ENCODE measurements at places on chromosomes 12 and 14.

GRCh38 chr12:50506753-50507473 is 2.1 kb downstream of the DIP2B start:
- no peak for DNase-seq

- no peak for DNase-seq
These were observed 429.7 kb downstream of the EGLN3 start for GRCh38 chr14:33521192-33521591.

GRCh38 chr12:116456330-116457082 is 102.7 kb upstream of the MAP1LC3B2 start:
- DNase-seq, result no peak

- DNase-seq, result no peak
These were observed 149.0 kb downstream of the PRKCH start for GRCh38 chr14:61470261-61470960.

DNA sequence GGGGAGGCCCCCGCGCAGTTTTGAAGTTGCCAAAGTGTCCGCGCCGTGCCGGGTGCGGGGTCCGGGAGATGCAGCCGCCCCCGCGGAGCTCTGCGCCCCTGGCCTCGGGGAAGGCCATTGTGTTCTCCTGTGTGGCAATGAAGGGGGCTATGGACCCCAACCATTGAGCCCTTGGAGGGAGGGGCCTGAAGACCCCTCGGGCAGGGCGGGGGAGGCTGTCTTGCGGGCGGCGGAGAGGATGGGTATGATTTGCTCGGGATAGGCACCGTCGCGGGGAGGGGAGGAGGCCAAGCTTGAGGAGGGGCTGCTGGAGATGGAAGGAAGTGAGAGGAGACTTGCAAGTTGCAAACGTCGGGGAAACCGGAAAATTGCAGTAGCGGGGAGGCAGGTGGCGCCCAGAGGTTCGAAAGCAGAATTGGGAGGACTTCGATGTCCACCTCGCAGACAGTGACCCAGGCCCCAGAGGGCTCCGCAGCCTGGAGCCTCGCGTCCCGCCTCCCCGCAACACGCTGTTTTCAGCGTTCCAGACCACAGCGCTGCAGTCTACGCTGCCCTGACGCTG is 25.4 kb downstream of the BCL11B start:
- no peak for DNase-seq

GRCh38 chr14:64632056-64632455 is 72.2 kb upstream of the PLEKHG3 start:
- no peak for DNase-seq

- no peak for DNase-seq
These were observed 39.1 kb downstream of the SLC8A3 start for GRCh38 chr14:70149596-70150165.

DNA sequence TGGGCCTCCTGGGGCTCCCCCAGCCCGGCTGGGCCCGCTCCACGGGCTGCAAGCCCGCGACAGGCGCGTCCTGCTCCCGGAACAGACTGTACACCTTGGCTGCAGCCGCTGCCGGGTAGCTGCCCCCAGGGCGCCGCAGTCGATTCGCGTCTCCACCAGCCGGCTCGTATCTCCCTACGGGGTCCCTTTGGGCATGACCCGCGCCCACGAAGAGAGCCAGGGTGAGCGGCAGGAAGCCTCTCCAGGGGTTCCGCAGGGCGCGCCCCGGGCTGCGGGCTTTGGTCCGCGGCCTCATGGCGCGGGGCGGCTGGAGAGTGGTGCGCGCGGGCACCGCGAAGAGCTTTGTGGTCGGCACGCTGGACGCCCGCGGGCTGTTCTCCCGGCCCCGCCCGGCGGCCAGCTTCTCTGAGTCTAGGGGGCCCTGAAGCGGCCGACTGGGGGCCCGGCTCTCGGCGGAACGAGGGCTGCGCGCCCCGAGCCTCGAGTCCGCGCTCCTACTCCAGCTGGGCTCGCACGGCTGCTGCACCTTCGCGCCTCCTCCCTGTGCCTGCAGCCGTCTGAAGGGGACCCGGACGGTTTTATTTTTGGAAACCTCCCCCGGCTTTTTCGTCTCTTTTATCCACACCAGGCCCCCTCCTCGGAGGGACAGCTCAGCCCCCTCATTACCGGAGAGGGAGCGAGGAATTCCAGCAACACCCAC is at the start of gene LTBP2:
Gene LTBP2, minus strand, starts transcription at position 588 of the 700 bp plus-strand sequence. Its CDS starts 293 bp downstream, at position 295.
- no peak for DNase-seq

DNA sequence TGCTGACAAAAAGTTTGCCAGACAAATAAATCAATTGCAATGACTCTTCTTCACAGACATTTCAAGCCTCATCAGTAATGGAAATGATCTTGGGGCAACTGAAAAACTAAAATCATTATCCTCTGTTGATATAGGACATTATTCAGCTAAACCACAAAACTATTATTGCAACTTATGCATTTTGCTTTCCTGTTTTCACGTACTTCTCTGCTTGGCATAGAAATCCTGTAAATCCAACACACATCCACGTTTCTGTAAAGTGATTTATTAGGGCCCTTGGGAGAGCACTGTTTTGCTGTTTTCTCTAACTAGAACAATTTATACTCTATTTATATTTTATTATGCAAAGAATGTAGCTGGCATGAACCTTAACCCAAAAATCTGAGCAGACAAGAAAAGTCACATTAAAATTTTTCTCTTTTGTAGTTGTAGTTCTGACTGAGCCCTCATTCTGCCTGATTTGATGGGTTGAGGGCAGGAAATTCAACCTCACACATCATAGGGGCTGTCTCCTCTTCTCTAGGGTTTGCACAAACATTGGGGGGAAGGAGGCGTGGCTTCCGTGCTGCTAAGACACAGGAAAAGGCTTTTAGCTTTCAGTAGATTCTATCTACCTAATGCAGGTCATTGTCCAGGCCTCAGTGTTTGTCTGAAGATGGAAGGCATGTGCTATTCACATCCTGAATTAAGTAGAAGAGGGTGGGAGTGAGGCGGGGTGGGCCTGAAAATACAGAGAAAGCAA is 11.5 kb upstream of the NUP107 start:
- DNase-seq, result no peak

- peak; percentile 35 for DNase-seq
These were observed 1.1 kb downstream of the ARID2 start for GRCh38 chr12:45730348-45731189.

DNA sequence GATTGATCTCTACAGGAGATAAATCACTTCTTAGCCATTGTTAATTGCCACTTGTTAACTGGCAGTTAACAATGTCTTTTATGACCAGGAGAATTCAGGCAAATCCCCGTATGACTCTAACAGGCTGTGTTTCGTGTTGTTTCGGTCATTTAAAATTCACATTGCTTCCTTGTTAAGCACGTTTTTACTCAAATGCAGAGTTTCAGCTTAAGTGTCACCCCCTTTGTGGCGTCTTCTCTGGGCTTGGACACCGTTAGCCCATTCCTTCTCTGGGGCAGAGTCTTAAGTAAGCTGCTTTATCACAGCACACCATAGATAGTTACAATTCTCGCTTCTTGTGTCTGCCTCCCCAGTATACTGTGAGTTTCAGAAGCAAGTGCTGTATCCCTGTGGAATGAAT is 205.4 kb downstream of the EPS8 start:
- no peak for DNase-seq

DNA sequence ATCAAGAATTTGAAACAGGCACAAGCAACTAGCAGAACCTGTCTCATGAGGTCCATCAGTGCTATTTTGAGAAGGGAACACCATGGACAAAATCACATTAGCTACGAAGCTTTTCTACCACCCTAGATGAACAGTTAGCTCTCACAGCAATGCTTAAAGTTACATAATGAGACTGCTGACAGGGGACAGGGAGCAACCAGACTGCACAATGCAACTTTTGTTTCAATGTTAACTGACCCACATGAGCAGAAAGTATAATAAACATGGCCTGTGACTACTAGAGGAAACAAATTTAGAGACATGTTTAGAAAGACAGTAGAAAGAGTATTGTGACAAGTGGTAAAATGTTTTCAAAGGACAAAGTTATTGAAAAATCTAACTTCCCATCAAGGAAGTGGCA is 282.8 kb downstream of the CEP128 start:
- DNase-seq, result no peak

GRCh38 chr12:104011253-104011652 is 38.7 kb downstream of the GLT8D2 start:
- DNase-seq, result no peak

DNA sequence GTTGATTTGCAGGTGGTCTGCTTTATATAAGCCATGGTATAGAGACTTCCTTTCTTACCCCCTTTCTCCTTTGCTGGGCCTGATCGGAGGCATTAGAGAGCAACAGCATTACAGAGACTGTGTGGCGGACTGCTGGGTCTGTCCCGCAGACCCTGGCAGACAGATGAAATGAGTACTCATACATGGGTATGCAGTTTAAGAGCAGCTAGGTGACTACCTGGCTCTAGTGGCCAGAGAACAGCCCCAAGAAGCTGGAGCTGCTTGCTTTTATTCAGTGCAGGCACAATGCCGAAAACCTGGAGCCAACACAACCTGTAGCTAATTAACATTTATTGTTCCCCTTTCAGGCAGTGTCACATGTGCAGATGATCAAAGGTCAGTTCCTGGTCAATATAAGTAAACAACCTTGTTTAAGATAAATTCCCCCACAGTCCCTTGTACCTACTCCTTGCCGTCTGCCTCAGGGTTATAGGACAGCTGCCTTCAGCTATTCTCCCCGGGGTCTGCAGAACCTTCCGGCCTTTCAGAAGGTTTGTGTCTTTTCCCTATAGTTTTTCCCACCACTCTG is 160.0 kb downstream of the TRHDE start:
- DNase-seq, result no peak

GRCh38 chr14:49240383-49240782 is 345.8 kb downstream of the RPS29 start:
- DNase-seq, result no peak

- no peak for DNase-seq
These were observed 22.2 kb downstream of the TMEM30B start for GRCh38 chr14:61258985-61259384.

DNA sequence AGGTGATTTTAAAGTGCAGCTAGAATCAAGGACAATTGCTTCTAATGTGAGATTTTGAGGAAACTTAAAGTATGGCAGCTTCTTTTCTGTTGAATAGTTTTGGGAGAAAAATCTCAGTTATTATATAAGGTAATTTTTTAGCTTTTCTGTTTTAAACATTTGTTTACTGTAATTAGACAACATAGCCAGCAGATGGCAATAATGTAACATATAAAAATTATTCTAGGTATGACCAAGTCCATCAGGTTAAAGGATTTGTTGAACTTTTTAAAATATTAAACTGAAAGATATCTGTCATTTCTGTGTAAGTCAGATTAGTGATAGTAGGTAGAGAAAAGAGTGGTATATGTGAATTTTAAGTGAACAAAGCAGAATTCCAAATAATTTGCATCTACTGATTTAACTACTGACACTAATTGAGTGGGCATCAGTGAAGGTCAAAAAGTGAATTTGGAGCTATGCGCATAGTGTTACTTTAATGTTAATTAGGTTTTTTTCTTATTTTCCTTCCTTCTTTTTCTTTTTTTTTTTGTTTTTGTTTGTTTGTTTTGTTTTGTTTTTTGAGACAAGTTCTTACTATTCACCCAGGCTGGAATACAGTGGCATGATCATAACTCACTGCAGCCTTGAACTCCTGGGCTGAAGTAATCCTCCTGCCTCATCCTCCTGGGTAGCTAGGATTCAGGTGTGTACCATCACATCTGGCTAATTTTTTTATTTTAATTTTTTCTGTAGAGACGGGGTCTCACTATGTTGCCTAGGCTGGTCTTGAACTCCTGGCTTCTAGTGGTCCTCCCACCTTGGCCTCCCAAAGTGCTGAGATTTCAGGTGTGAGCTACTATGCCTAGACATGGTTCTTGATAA is 18.6 kb downstream of the PRORP start:
- DNase-seq, result no peak

DNA sequence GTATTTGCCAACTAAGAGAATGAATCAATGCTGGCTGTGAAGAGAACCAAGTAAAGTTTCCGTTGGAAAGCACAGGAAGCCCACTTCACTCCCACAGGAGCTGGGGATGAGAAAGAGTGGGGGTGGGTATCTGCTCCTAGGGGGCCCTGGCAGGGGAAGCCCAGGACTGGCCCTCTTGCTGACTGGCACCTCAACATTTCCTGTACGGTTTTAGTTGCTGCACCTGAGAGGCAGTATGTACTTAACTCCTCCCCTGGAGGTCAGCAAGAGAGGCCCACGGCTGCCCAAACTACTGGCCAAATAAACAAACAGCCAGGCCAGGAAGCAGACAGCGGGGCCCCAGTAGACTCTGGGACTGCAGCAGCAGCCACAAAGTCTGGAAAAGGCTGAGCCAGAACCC is 33.8 kb upstream of the VWF start:
- no peak for DNase-seq

GRCh38 chr12:132662901-132663755 is 24.0 kb downstream of the POLE start:
- peak; percentile 28 for DNase-seq

- no peak for DNase-seq
These were observed 57.1 kb downstream of the AEBP2 start for GRCh38 chr12:19496219-19496878.

DNA sequence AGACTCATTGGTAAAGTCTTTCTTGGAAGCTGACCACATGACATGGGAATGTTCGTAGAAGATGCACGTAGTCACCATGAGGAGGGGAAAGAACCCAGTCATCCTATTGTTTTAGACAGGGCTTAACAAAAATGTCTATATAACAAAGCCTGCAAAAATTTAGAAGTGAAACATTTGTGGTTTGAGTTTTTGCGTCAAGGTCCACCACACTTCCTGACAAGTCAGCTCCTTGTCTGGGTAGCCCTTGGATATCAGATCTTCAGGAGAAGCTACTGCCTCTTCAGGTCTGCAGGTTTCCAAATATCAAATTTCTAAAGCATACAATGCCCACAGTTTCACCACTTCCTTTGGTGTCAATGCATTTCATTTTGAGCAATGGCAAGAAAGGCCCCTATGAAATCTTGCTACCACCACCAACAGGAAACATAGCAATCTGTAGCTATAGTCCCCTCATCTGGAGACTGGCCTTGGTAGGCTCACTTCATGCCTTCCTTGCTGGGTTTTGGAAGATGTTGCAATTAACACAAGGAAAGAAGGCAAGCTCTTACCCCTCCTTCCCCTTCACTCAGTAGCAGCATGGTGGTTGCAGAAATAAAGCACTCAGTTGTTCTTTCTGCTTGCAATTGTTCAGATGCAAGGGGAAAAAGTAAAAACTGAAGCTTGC is 235.2 kb downstream of the PCNX1 start:
- no peak for DNase-seq

DNA sequence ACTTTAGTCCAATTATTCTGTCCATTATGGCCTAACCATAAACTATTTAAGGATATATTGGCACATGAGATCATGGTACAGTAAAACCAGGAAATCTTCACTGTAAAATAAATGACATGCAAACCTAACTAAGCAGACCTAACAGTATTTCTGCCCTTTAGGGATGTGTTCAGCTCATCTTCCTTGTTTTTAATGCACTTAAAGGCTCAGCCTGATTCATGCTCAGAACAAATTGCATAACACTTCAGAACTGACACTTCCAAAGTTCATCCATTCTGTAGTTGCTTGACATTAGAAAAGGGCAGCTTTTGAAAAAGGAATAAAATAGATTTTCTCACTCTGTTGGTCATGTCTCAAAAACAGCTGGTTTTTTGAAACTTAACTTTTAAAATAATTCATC is 708.5 kb downstream of the C12orf50 start:
- no peak for DNase-seq

- DNase-seq, result no peak
These were observed 201.1 kb downstream of the LRIG3 start for GRCh38 chr12:58719161-58719560.
